ENCODE measurements at places on chromosomes 11 and 22.

DNA sequence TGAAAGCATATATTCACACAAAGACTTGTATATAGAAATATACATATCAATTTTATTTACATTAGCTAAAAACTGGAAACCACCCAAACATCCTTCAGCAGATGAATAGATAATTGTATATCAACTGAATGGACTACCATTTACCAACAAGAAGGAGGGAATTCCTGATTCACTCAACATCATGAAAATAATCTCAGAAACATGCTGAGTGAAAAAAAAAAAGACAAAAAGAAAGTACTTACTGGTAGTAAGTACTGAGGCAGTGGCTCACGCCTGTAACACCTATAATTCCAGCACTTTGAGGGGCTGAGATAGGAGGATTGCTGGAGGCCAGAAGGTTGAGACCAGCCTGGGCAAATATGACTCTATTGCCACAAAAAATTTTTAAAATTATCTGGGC is 7.4 kb upstream of the IPO7 start:
- DNase-seq: no peak

DNA sequence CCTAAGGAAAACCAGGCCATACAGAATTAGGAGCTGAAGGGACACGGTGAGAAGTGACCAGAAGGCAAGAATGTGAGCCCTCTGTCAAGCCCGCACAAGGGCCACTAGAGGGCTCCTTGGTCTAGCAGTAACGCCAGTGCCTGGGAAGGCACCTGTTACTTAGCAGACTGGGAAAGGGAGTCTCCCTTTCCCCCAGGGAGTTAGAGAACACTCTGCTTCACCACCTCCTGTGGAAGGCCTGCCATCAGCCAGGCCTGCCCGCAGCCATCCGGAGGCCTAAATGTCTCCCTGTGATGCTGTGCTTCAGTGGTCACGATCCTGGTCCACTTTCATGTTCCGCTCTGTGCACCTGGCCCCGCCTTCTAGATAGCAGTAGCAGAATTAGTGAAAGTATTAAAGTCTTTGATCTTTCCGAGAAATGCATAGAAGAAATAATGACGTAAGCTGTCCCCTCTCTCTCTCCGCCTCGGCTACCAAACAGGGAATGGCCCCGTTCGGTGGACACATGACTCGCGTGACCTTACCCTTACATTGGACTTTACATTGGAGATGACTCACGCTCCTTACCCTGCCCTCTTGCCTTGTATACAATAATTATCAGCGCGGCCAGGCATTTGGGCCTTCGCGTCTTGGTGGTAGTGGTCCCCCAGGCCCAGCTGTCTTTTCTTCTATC is 10.7 kb upstream of the GSTP1 start:
- DNase-seq: no peak

- DNase-seq: no peak
These were observed 19.9 kb upstream of the TMEM184B start for GRCh38 chr22:38292694-38293093.

DNA sequence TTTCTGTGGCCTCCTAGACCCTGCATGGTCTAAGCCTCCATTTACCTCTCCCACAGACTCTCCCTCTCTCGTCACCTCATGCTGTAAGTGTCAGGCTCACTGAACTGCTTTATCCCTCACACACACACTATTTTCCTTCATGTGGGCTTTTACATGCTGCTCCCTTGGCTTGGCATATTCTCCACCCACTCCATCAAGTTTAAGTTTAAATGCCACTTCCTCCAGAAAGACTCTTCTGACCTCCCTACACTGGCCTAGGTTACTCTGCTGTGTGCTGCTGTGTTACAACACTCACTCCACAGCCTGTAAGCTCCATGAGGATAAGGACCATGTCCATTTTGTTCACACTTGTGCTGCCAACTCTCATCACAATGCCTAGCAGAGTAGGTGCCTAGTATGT is 2.5 kb downstream of the DCHS1 start:
- no peak for DNase-seq

- DNase-seq: no peak
These were observed 46.5 kb downstream of the XRRA1 start for GRCh38 chr11:74902342-74902741.

- no peak for DNase-seq
These were observed 35.4 kb downstream of the MOB2 start for GRCh38 chr11:1450949-1451710.

- no peak for DNase-seq
These were observed 36.7 kb downstream of the CCDC90B start for GRCh38 chr11:83249445-83249844.

GRCh38 chr11:75667255-75667830 is 1.5 kb downstream of the MAP6 start:
- no peak for DNase-seq

GRCh38 chr22:37931893-37932389 is 21.5 kb downstream of the C22orf23 start:
- DNase-seq: no peak

DNA sequence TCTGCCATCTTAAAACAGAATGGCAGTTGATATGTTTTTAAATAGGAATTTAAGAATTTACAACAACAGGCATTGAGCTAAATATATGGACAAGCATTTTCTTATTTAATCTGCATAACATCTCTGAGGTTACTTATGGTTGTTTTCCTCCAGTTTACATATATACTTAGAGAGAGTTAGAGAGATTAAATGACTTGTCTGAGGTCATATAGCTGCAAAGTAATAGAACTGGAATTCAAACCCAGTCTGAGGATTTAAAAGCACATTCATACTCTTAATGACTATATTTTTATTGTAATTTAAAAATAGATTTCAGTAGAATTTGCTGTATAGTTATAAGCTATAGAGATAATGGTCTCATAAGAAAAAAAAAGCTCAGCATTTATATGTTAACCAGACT is 81.4 kb upstream of the GRIK4 start:
- no peak for DNase-seq

DNA sequence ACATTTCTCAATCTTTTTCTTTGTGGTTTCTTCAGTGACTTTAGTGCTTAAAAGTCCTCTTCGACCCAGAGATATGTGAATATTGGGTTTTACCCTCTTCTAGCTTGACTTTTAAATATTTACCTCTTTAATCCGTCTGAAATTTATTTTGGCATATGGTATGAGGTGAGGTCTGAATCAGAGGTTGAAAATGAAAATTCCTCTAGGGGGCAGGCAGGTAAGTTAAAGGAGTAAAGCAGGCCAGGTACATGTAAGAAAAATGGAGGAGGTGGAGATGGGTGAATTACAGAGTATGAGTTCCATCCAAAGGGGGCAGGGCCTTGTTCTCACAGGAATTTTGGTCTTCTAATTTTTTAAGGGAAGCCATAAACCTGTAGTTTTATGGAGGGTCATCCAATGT is 263.8 kb upstream of the NARS2 start:
- DNase-seq: no peak

DNA sequence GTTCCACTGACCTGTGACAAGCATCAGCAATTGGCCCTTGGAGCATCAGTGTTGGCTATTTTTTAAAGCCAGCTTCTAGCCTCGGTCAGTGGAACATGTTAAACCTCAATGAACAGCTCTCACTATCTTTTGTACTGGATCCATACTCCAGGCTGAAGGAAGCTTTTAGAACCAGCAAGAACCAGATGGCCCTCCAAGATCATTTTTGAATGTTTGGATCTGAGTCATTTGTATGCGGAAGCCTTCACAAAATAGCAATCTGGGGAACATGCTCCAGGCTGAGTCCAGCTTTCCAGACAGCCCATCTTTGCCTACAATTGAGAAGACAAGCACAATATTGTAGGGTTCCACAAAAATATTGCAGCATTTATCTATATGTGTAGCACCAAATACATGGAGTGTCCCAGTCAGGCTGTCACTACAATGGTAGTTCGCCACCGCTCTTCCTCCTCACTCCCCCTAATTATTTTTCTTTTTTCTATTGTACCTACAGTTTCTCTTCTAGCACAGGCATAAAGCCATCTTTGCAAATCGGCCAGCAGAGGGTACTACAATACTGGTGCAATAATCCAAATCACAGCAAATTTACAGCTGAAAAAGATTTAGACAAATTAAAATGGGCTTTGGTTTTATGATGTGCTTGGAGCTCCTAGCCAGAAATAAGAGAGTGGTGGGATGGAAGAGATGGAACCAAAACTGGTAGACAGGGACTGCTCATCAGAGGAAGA is 177.4 kb upstream of the BLID start:
- no peak for DNase-seq

- DNase-seq: no peak
These were observed 230.9 kb upstream of the SESN3 start for GRCh38 chr11:95461858-95462257.

GRCh38 chr22:41482319-41482935 is 13.5 kb downstream of the ACO2 start:
- DNase-seq: no peak

- DNase-seq: no peak
These were observed 497 bp upstream of the SSRP1 start for GRCh38 chr11:57336111-57336666.

DNA sequence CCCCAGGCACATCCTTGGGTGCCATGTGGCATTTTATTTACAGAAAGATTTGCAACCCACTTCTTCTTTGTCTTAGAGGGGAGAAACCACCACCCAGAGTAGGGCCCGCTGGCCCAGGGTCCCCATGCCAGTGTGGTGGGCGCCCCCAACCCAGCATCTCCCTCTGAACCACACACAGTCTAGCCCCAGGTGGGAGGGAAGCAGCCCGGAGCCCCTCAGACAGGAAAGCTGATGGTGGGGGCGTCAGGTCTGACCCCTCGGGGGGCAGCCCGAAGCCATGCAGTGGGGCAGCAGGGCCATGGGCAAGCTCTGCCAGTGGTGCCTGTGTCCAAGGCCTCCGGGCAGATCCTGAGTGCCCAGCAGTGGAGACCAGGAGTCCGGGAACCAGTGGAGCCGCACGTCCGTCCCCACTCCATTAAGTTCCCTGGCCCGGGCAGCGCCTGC is 11.7 kb downstream of the TRPM5 start:
- no peak for DNase-seq

GRCh38 chr22:50624347-50625130 is 3.4 kb downstream of the ARSA start:
- no peak for DNase-seq

- DNase-seq: no peak
These were observed 551 bp upstream of the DEUP1 start for GRCh38 chr11:93329936-93330445.

GRCh38 chr22:33302549-33302948 is 244.4 kb upstream of the SYN3 start:
- DNase-seq: no peak

GRCh38 chr22:25057013-25057881 is 104.7 kb downstream of the KIAA1671 start:
- DNase-seq: peak; percentile 32

GRCh38 chr11:119640541-119640940 is 88.5 kb downstream of the NECTIN1 start:
- no peak for DNase-seq

DNA sequence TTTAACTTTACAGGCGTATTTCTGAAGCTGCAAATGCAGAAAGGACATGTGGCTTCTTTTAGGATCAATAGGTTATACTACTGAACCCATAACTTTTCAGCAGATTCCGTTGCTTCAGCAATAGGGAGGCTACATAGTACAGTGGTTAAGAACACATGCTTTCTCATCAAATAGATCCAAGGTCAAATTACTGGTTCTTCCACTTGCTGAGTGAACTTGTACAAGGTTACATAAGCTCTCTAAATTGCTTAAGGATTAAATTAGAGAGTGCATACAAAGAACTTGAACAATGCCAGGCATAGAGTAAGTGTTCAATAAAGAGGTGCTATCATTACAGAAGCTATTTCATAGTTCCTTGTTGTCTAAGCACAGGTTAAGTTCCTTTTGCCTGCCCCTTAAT is 129.6 kb downstream of the BARX2 start:
- DNase-seq: no peak

GRCh38 chr11:130832566-130833425 is 83.5 kb downstream of the SNX19 start:
- no peak for DNase-seq

- DNase-seq: no peak
These were observed 2.7 kb upstream of the NFAM1 start for GRCh38 chr22:42434748-42435425.

GRCh38 chr22:27537501-27537900 is 264.1 kb downstream of the MN1 start:
- DNase-seq: no peak

GRCh38 chr11:117903505-117904382 is 25.5 kb downstream of the TMPRSS13 start:
- DNase-seq: no peak

DNA sequence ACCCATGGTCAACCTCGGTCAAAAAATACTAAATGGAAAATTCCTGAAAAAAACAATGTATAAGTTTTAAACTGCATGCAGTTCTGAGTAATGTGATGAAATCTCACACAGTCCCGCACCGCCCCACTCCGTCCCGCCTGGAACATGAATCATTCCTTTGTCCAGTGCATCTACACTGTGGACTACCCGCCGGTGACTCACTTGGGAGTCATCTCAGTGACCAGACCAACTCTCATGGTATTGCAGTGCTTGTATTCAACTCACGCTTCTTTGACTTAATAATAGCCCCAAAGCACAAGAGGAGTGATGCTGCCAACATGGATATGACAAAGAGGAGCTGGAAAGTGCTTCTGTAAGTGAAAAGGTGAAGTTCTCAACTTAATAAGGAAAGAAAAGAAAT is 48.8 kb downstream of the ARHGAP32 start:
- DNase-seq: no peak

- DNase-seq: no peak
These were observed 18.1 kb upstream of the RDX start for GRCh38 chr11:110314366-110315095.

DNA sequence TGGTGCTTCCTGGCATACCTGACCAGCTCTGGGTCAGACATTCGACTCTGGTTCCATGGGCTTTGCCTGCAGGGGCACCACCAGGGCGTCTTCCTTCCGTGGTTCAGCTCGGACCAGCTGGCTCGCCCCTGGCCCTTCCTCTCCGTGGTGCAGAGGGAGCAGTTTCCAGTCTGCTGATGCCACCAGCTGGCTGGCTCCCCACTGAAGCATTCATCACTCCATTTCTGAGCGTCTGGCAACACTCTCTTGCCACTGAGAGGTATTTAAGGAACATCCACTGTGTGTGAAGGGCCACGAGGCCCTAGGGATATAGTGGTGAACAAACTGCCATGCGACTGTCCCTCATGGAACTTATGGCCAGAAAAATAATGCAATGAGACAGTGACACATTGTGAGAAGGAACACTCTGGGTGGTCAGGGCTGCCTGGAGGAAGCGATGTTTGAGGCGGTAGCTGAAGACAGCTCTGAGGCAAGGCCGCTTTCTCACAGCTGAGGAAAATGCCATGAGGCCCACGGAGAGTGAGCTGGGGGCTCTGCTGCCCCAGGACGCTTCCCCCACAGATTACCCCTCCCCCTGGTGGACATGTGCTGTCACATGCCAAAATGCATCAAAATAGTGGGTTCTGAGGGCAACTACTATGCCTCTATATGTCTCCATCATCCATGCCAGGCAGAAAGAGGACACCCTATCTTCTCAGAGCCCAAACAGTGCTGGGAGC is 44.9 kb upstream of the ARFGAP3 start:
- DNase-seq: no peak
